ENCODE measurements at places on chromosomes 13 and 19.

DNA sequence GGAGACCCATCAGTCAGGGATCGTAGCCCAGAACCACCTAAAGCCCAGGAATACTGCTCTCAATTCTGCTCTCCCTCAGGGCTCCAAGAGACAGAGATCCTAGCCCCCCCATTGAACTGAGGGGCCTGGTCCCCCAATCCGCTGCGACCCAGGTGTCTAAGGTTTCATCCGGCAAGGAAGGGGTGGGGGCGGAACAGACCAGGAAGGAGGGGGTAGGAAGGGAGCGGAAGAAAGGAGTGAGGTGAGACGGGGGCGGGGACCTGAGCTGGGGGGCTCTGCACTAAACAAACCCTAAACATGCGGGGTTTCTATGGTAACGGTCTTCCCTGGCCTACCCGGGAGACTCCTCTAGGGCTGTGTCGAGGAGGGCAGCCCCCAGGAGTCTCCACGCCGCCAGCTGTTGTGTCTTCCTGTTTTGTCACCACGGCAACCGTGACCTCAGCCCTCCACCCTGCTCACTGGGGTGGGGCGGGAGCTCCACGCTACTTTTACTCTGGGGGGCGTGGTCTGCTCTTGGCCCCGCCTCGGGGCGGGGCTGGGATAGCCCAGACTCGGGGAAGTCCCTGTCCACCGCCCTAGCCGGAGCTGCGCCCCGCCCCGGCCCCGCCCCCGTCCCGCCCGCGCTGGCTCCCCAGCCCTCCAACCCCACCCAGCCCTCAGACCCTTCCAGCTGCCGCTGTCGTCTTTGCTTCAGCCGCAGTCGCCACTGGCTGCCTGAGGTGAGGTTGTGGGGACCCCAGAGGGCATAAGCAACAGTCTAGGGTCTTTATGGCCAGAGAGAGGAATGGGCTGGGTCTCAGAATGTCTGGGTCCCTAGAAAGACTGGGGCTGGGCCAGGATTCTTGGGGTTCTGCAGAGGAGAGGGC, at the start of gene MYADM:
Gene MYADM (plus strand): TSS at position 659 of the 866 bp plus-strand sequence. CDS start 5,647 bp downstream, outside the sequence.
- H3K27ac ChIP-seq: peak within 1 kb of the TSS; percentile 97
- peak within 1 kb of the TSS; percentile 95 for H3K4me3 ChIP-seq
- peak; percentile 97 for DNase-seq
- peaks cover 7% of the 10 kb centered on the region for H3K4me1 ChIP-seq
- peaks cover 11% of the 10 kb centered on the region for H3K36me3 ChIP-seq

- H3K4me3 ChIP-seq: peak within 1 kb of the TSS; percentile 2
- DNase-seq: peak; percentile 49
- no peaks in the 10 kb centered on the region for H3K27me3 ChIP-seq
- H3K36me3 ChIP-seq: peaks cover 2% of the 10 kb centered on the region
Observed at GRCh38 chr13:45200701-45201232, at the start of gene KCTD4. KCTD4 (minus strand) TSS chr13:45201045; CDS start chr13:45194567, 6,478 bp downstream.

- DNase-seq: no peak
- H3K27ac ChIP-seq: no peak overlapping the region
- H3K27me3 ChIP-seq: no peaks in the 10 kb centered on the region
- no peaks in the 10 kb centered on the region for H3K36me3 ChIP-seq
Observed at GRCh38 chr13:24921003-24921402, 157.0 kb downstream of the RNF17 start.

- no peaks in the 10 kb centered on the region for H3K4me1 ChIP-seq
- DNase-seq: no peak
- no peak overlapping the region for H3K4me3 ChIP-seq
Observed at GRCh38 chr19:42655748-42656147, 61.0 kb upstream of the CEACAM8 start.

GRCh38 chr13:38697197-38697596, 10.3 kb downstream of the FREM2 start:
- no peaks in the 10 kb centered on the region for H3K4me1 ChIP-seq
- no peak for DNase-seq
- H3K4me3 ChIP-seq: no peak overlapping the region
- no peaks in the 10 kb centered on the region for H3K27me3 ChIP-seq

DNA sequence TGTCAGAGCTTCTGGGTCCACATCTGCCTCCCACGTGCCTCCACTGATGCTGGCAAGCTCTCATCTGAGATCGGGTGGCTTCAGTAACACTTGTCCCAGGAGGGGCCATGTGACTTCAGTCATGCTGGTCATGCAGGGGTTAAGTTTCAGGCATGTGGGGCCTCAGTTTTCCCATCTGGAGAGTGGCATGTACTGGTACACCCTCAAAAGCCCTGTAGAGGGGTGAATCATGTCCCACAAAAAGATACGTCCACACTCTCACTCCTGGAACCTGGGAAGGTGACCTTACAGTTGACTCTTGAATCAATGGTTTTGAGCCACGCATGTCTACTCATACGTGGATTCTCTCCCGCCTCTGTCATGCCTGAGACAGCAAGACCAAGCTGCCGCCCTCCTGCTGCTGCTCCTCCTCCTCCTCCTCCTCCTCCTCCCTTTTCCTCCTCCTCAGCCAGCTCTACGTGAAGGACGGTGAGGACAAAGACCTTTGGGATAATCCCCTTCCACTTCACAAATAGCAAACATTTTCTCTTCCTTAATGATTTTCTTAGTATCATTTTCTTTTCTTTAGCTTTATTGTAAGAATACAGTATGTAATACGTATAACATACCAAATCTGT, 53.7 kb downstream of the COMP start:
- no peaks in the 10 kb centered on the region for H3K36me3 ChIP-seq
- peaks cover 7% of the 10 kb centered on the region for H3K4me1 ChIP-seq
- H3K4me3 ChIP-seq: no peak overlapping the region
- DNase-seq: peak; percentile 15
- no peaks in the 10 kb centered on the region for H3K27me3 ChIP-seq

DNA sequence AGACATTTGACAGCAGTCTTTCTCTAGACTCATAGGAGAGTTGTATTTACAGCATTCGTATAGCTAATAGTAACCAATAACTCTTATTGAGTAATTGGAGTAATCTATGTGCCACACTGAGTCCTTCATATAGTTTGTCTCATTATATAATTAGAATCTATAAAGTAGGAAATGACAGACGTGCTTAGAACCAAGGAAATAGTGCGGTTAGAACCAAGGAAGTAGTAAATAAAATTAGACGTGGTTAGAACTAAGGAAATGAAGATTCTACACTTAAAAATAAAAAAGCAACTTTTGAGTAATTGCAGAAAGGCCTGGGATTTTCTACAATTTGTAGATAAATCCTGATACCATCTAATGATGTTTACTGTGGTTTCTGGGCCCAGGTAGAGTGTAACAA, 107.8 kb upstream of the TNFSF11 start:
- no peak for DNase-seq
- no peaks in the 10 kb centered on the region for H3K36me3 ChIP-seq
- H3K4me3 ChIP-seq: no peak overlapping the region
- no peak overlapping the region for H3K27ac ChIP-seq

GRCh38 chr13:78228211-78228610, 309.6 kb upstream of the EDNRB start:
- H3K27ac ChIP-seq: no peak overlapping the region
- H3K27me3 ChIP-seq: peaks cover 2% of the 10 kb centered on the region
- H3K4me3 ChIP-seq: no peak overlapping the region

- no peaks in the 10 kb centered on the region for H3K36me3 ChIP-seq
- no peak overlapping the region for H3K4me3 ChIP-seq
- H3K4me1 ChIP-seq: peaks cover 7% of the 10 kb centered on the region
- peak; percentile 68 for DNase-seq
- no peak overlapping the region for H3K27ac ChIP-seq
- no peaks in the 10 kb centered on the region for H3K27me3 ChIP-seq
Observed at GRCh38 chr13:75357576-75358289, 124.2 kb downstream of the TBC1D4 start.

DNA sequence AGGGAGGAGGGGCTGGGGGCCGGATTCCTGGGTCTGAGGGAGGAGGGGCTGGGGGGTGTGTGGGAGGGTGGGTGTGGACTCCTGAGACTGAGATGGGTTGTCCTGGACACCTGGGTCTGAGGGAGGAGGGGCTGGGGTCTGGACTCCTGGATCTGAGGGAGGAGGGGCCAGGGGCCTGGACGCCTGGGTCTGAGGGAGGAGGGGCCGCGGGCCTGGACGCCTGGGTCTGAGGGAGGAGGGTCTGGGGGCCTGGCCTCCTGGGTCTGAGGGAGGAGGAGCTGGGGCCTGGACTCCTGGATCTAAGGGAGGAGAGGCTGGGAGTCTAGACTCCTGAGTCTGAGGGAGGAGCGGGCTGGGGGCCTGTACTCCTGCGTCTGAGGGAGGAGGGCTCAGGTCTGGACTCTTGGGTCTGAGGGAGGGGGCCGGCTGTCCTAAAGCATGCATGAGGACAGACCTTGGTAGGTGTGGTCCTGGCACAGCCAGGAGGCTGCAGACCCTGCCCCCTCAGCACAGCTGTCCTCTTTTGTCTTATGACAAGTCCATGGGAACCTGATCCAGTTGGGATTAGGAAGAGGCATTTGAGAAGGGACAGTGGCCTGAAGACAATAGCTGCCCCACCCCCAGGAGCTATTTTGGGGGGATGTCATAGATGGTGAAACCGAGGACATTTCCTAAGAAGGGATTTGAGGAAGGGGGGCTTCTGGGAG, 1.3 kb downstream of the TNNT1 start:
- no peaks in the 10 kb centered on the region for H3K36me3 ChIP-seq
- DNase-seq: no peak
- peaks cover 51% of the 10 kb centered on the region for H3K27me3 ChIP-seq
- no peak overlapping the region for H3K4me3 ChIP-seq
- H3K27ac ChIP-seq: no peak overlapping the region

GRCh38 chr13:57632276-57633140, 964 bp downstream of the PCDH17 start:
- H3K36me3 ChIP-seq: no peaks in the 10 kb centered on the region
- H3K4me3 ChIP-seq: no peak overlapping the region
- no peak overlapping the region for H3K27ac ChIP-seq
- H3K27me3 ChIP-seq: peaks cover 54% of the 10 kb centered on the region

- no peaks in the 10 kb centered on the region for H3K36me3 ChIP-seq
- H3K4me1 ChIP-seq: peaks cover 4% of the 10 kb centered on the region
- no peaks in the 10 kb centered on the region for H3K27me3 ChIP-seq
- H3K4me3 ChIP-seq: no peak overlapping the region
- peak; percentile 7 for DNase-seq
Observed at GRCh38 chr13:20499986-20500385, 25.7 kb downstream of the CRYL1 start.

GRCh38 chr13:67964091-67964490, 734.0 kb upstream of the PCDH9 start:
- DNase-seq: no peak
- H3K4me1 ChIP-seq: no peaks in the 10 kb centered on the region
- no peak overlapping the region for H3K4me3 ChIP-seq
- H3K36me3 ChIP-seq: no peaks in the 10 kb centered on the region
- no peaks in the 10 kb centered on the region for H3K27me3 ChIP-seq

- no peak overlapping the region for H3K4me3 ChIP-seq
- no peaks in the 10 kb centered on the region for H3K4me1 ChIP-seq
- no peaks in the 10 kb centered on the region for H3K36me3 ChIP-seq
- peaks cover 64% of the 10 kb centered on the region for H3K27me3 ChIP-seq
- DNase-seq: no peak
Observed at GRCh38 chr13:78592584-78592983, 10.8 kb downstream of the POU4F1 start.

DNA sequence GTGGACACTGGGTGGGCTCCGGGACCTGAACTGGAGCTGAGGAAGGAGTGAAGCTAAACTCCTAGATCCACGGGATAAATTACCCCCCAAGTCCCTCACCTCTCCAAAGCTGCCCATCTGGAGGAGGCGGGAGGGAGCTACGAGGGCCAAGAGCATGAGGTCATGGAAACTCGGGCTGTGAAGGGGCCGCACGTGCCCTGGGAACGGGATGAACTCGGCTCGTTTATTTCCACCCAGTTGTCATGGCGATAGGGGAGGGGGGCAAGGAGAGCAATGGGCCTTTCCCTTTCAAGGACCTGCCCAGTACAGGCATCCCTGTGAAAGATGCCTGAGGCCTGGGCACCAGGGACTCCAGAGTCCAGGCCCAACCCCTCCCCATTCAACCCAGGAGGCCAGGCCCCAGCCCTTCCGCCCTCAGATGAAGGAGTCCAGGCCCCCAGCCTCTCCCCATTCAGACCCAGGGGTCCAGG, 3.8 kb downstream of the PPP1R12C start:
- H3K4me1 ChIP-seq: peaks cover 13% of the 10 kb centered on the region
- peaks cover 22% of the 10 kb centered on the region for H3K36me3 ChIP-seq
- DNase-seq: peak; percentile 92
- H3K4me3 ChIP-seq: no peak overlapping the region
- H3K27me3 ChIP-seq: no peaks in the 10 kb centered on the region
- no peak overlapping the region for H3K27ac ChIP-seq

DNA sequence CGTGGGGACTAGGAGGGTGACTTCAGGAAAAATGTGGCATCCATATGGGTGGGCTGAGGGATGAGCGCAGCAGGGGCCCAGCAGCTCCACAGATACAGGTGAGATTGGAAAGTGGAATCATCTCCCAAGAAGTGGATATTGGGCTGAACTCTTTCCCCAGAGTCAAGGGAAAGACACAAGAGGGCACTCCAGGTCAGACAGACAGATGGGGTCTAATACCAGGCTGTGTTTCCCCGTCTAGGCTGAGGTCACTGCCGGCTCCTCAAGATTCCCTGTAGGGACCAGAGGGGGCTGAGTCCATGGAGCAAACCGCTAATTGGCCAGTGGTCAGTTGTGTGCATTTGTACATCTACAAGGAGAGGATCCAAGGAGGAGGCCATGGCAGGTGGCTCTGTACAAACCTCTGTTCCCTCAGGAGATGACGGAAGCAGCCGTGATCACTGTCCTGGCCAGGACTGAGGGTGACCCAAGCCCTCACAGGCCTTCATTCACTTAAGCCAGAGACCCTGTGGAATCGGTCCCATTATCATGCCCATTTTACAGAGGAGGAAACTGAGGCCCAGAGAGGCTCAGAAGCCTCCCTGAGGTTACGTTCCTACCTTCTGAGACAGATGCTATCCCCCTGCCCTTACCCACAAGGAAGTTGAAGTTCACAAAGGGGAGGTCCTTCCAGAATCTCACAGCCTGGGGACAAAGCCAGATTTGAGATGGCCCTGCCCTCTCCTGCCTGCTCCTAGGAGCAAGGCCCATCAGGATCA, 14.9 kb upstream of the IGLON5 start:
- no peaks in the 10 kb centered on the region for H3K27me3 ChIP-seq
- H3K4me1 ChIP-seq: no peaks in the 10 kb centered on the region
- H3K4me3 ChIP-seq: no peak overlapping the region
- H3K36me3 ChIP-seq: no peaks in the 10 kb centered on the region
- no peak for DNase-seq
- H3K27ac ChIP-seq: no peak overlapping the region

GRCh38 chr19:7450243-7451223, 38.3 kb downstream of the PEX11G start:
- H3K27ac ChIP-seq: no peak overlapping the region
- peaks cover 53% of the 10 kb centered on the region for H3K36me3 ChIP-seq
- H3K4me3 ChIP-seq: no peak overlapping the region
- DNase-seq: peak; percentile 63
- no peaks in the 10 kb centered on the region for H3K4me1 ChIP-seq

DNA sequence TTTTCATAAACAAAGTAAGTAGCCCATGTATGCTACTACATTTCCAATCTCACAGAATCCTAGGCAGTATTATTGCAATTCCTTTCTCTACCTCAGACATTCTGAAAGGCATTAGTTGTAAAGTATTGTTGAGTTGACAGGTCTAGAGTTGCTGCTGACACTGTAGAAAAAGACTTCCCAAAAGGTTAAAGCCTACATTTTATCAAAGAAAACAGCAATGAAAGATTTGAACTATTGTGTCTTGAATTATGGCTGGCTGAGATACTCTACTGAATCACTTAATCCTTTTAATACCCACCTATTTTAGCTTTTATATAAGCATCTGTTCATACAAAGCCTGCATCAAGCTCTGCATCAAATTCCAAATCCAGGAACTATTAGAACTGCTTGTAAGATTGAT, 1082.0 kb downstream of the OLFM4 start:
- no peak overlapping the region for H3K4me3 ChIP-seq
- H3K36me3 ChIP-seq: no peaks in the 10 kb centered on the region
- H3K27ac ChIP-seq: no peak overlapping the region
- H3K27me3 ChIP-seq: no peaks in the 10 kb centered on the region
- H3K4me1 ChIP-seq: no peaks in the 10 kb centered on the region

Data from IMR-90 (cell line).